ENCODE measurements at places on chromosomes 1 and 21. TPM values are rescaled to one million over a fixed set of nuclear protein-coding genes. Genes with fewer than 3 reads are reported as not detected.
A peak's percentile ranks its signal among the peaks of the same experiment; 100 is the strongest.

The URB1 gene
- total RNA-seq = 38.8 TPM

The BLACAT1 gene
- 14.4 TPM for total RNA-seq

The NEGR1 gene
- 2.9 TPM for total RNA-seq

DNA sequence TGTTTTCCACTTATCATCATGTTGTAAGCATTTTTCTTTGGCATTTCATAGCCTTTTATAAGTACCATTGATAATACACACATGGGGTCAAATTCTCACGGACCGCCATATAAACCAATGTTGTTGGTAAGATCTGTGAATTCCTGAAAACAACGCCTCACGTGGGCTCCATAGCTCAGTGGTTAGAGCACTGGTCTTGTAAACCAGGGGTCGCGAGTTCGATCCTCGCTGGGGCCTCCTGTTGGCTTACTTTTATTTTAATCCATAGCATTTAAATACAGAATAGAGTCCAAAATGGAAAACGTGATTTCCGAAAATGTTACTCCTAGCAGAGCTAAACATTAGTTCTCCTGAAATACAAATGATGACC lies 83.1 kb downstream of the HHIPL2 start:
- H3K4me3 ChIP-seq = peak overlapping the region; percentile 53
- no peaks in the 10 kb centered on the region for H3K36me3 ChIP-seq
- peak overlapping the region; percentile 67 for H3K27ac ChIP-seq
- DNase-seq = peak; percentile 64
- no peaks in the 10 kb centered on the region for H3K27me3 ChIP-seq
- no peaks in the 10 kb centered on the region for H3K4me1 ChIP-seq

DNA sequence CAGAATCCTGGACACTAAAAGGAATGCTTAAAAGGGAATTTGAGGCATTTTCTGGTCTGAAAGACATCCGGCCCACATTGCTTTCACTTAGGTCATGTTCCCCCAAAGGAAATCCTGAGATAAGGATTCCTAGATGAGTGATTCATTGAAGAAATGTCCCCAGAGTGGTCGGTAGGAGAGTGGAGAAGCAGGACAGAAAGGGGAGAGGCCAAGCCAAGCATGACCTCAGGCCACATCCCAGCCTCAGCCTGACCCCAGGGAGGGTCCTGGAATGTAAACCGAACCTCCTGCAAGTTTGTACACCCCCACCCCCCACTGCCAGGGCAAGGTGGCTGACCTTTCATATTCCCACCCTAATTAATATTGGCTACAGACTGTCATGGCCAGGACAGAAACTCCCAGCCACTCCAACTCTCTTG lies 16.6 kb downstream of the HIVEP3 start:
- H3K4me1 ChIP-seq = no peaks in the 10 kb centered on the region
- H3K36me3 ChIP-seq = no peaks in the 10 kb centered on the region
- H3K27me3 ChIP-seq = no peaks in the 10 kb centered on the region
- no peak overlapping the region for H3K27ac ChIP-seq
- no peak overlapping the region for H3K4me3 ChIP-seq
- no peak for DNase-seq

DNA sequence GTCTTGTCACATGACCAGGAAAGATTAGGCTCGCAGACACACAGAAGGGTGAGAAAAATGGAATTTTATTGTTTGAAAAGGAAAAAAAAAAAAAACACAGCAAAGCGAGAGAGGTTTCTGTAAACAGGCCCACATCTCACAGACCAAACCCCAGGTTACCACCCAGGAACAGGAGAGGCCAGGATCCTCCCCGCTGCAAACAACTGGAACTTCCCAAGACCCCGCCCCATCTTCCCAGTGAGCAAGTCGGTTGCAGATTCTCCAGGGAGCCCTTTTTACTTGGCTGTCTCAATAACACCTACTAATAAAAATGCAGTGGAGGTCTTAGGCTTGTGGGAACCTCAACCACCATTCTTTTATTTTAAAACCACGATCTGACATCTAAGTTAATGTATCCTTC lies 84.7 kb upstream of the ETS2 start:
- H3K4me3 ChIP-seq = no peak overlapping the region
- no peaks in the 10 kb centered on the region for H3K4me1 ChIP-seq
- no peaks in the 10 kb centered on the region for H3K27me3 ChIP-seq
- no peak overlapping the region for H3K27ac ChIP-seq

- H3K36me3 ChIP-seq = no peaks in the 10 kb centered on the region
- H3K4me3 ChIP-seq = peak overlapping the region; percentile 84
- no peaks in the 10 kb centered on the region for H3K27me3 ChIP-seq
- peaks cover 6% of the 10 kb centered on the region for H3K4me1 ChIP-seq
- peak overlapping the region; percentile 91 for H3K27ac ChIP-seq
Observed at GRCh38 chr1:173715538-173715844, 710 bp downstream of the KLHL20 start.

DNA sequence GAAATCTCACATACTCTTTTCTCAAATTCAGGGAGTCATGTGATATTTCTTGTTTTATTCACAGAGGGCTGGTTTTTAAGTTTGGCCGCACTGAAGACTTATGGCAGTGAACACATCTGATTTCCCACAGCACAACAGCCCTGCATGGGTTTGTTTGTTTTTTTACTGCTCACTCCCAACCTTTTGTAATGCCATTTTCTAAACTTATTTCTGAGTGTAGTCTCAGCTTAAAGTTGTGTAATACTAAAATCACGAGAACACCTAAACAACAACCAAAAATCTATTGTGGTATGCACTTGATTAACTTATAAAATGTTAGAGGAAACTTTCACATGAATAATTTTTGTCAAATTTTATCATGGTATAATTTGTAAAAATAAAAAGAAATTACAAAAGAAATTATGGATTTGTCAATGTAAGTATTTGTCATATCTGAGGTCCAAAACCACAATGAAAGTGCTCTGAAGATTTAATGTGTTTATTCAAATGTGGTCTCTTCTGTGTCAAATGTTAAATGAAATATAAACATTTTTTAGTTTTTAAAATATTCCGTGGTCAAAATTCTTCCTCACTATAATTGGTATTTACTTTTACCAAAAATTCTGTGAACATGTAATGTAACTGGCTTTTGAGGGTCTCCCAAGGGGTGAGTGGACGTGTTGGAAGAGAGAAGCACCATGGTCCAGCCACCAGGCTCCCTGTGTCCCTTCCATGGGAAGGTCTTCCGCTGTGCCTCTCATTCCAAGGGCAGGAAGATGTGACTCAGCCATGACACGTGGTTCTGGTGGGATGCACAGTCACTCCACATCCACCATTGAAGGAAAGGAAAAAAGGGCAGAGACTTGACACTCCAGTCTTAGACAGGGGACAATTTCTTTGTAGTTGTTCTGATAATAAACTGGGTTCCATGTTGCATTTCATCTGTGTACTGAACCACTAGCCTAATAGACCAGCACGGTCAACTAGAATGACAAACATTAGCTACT lies 22.8 kb downstream of the TMEM50A start:
- no peak for DNase-seq
- no peaks in the 10 kb centered on the region for H3K27me3 ChIP-seq
- H3K27ac ChIP-seq = no peak overlapping the region
- H3K36me3 ChIP-seq = no peaks in the 10 kb centered on the region
- H3K4me3 ChIP-seq = no peak overlapping the region

GRCh38 chr1:9326596-9326995 lies 33.9 kb downstream of the SPSB1 start:
- peak; percentile 40 for DNase-seq
- H3K36me3 ChIP-seq = no peaks in the 10 kb centered on the region
- peak overlapping the region; percentile 47 for H3K27ac ChIP-seq
- H3K4me3 ChIP-seq = no peak overlapping the region
- H3K4me1 ChIP-seq = peaks cover 23% of the 10 kb centered on the region
- H3K27me3 ChIP-seq = no peaks in the 10 kb centered on the region

Data from testis (tissue), 5 donors.